Adrenal gland (tissue), 19 donors: ENCODE measurements at places on chromosomes 6 and 20. TPM values are rescaled to one million over a fixed set of nuclear protein-coding genes. Genes with fewer than 3 reads are reported as not detected.

GRCh38 chr6:149445573-149445972, 39.2 kb downstream of the ZC3H12D start:
- no peaks in the 10 kb centered on the region for H3K27me3 ChIP-seq
- no peak for DNase-seq
- no peaks in the 10 kb centered on the region for H3K36me3 ChIP-seq
- peaks cover 15% of the 10 kb centered on the region for H3K4me1 ChIP-seq

DNA sequence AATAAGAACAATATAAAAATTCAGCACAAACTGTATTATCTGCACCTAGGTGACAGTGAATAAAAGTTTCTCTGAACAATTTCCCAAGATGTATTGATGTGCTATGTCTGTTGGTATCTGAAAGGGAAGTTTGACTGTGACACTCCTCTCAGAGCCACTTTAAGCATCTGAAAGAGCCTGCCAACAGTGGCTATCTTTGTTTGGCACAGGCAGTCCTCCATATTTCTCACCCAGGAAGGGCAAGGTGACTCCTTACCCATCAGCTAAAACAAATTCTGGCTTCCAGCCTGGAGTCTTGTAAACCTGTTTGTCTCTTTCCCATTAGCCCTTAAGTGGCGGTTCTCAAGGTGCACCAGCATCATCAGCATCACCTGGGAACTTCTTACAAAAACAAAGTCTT, 122.4 kb upstream of the VGLL2 start:
- DNase-seq, result no peak
- no peaks in the 10 kb centered on the region for H3K4me1 ChIP-seq
- no peak overlapping the region for H3K4me3 ChIP-seq
- H3K27me3 ChIP-seq, result no peaks in the 10 kb centered on the region

DNA sequence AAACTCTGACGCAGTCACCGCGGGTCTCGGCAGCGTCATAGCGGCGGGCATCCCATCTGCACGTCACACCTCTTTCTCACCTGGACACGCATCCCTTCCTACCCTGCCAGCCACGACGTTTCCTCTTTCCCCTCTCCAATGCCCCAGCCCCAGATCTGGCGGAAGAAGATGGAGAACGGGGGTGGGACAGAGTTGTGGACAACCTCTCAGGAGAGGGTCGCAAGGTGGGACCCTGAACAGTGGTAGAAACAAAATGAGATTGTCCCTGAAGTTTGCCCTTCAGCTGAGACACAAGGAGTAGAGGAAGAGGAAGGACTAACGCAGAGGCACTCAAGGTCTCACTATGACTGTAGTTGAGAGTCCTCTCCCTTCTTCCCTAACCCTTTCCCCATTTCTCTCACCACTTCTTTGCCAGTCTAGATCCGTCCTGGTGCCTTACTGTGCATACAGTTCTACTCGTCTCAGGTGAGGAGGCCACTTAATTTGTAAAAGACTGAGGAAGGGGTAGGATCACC, 562 bp downstream of the TRIM39 start:
- H3K27me3 ChIP-seq, result no peaks in the 10 kb centered on the region
- peaks cover 9% of the 10 kb centered on the region for H3K4me1 ChIP-seq
- peak overlapping the region; percentile 87 for H3K4me3 ChIP-seq
- no peaks in the 10 kb centered on the region for H3K36me3 ChIP-seq

DNA sequence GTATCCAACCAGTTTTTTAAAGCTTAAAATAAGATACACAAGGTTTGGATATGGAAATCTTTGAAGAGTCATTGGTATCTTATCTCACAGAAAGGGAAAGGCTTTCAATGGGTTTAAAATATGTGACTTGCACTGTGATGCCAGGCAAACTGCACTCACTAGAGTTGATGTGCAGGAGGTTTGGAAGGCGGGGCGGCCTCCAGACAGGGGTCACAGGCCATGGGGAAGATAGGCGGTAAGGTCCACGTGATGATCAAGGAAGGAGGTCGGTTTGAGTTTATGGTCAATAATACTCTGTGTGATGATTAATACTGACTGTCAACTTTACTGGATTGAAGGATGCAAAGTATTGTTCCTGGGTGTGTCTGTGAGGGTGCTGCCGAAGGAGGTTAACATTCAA, 9.5 kb upstream of the RAMACL start:
- no peak overlapping the region for H3K27ac ChIP-seq
- no peak for DNase-seq
- H3K27me3 ChIP-seq, result no peaks in the 10 kb centered on the region
- H3K4me1 ChIP-seq, result no peaks in the 10 kb centered on the region
- no peaks in the 10 kb centered on the region for H3K36me3 ChIP-seq

DNA sequence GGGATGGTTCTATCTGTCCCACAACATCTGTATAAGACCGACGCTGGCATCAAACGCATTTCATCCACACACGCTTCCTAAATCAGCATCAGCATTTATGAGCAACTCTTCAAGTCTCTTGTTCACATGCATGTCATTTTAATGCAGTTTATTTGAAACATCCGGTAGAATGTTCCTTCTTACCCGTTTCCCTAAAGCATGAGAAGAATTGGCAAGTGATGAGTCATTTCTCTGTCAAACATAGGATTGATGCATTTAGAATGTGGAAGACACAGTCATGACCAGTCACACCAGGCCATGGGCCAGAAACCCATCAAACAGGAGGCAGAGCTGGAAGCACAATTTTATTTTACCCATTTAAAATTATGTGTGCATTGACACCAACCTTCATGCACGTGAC, 122.8 kb downstream of the UST start:
- peak; percentile 35 for DNase-seq
- H3K4me1 ChIP-seq, result no peaks in the 10 kb centered on the region
- H3K36me3 ChIP-seq, result no peaks in the 10 kb centered on the region
- no peaks in the 10 kb centered on the region for H3K27me3 ChIP-seq
- H3K27ac ChIP-seq, result no peak overlapping the region

DNA sequence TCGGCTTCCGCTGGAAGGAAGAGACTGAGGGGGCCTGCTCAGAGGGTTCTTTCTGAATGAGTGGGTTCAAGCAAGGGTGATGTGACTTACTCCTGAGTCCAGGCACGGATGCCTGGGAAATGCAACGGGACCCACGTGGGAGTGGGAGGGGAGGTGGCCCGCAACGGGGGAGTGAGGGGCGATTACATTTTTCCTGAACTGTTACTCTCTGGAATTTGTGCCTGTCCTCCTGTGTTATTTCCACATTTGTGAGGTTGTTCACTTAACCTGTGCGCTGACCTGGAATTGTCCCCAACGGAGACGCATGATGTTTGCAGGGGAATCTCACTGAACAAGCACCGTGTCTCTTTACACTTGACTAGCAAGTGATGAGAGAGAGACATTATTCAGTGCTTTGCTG, 209.4 kb downstream of the CDH4 start:
- H3K27ac ChIP-seq, result no peak overlapping the region
- no peak overlapping the region for H3K4me3 ChIP-seq
- no peaks in the 10 kb centered on the region for H3K36me3 ChIP-seq
- no peak for DNase-seq
- H3K27me3 ChIP-seq, result no peaks in the 10 kb centered on the region

DNA sequence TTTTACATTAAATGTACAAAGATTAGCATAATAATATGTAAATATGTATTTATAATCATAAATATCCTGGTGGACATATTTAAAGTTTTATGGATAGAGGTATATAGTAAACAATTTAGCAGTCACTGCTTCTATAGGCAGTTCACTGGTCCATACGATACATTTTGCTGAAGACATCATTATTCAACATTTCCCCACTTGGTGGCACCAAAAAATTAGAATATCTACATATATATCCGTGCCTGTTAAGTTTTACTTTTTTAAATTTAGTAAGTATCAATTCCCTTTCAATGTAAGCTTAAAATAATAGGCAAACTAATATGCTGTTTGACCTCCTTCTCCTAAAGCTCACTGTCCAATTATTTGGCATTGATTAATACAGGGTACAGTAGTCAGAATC, 64.2 kb downstream of the LMBRD1 start:
- no peak for DNase-seq
- no peaks in the 10 kb centered on the region for H3K36me3 ChIP-seq
- no peak overlapping the region for H3K4me3 ChIP-seq
- no peaks in the 10 kb centered on the region for H3K27me3 ChIP-seq
- H3K27ac ChIP-seq, result no peak overlapping the region

DNA sequence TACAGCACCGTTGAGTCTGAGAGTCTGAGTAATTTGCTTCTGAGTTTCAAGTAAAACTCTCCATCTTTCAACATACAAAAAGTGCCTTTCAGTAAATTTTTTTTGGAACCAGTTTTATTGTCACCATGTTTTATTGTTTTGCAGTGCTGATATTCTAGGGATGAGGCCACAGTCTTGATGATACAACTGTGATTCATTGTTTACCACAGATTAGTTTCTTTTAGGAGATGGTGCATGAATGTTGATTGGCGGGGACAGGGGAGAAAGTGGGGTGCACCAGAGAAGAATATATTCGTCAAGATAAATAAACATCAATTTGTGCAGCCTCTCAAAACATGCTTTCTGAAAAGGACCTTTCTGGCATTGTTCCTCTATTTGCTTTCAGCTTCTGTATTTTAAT, 109.0 kb downstream of the MCHR2 start:
- H3K4me1 ChIP-seq, result no peaks in the 10 kb centered on the region
- no peak overlapping the region for H3K4me3 ChIP-seq
- H3K36me3 ChIP-seq, result no peaks in the 10 kb centered on the region
- no peak for DNase-seq

DNA sequence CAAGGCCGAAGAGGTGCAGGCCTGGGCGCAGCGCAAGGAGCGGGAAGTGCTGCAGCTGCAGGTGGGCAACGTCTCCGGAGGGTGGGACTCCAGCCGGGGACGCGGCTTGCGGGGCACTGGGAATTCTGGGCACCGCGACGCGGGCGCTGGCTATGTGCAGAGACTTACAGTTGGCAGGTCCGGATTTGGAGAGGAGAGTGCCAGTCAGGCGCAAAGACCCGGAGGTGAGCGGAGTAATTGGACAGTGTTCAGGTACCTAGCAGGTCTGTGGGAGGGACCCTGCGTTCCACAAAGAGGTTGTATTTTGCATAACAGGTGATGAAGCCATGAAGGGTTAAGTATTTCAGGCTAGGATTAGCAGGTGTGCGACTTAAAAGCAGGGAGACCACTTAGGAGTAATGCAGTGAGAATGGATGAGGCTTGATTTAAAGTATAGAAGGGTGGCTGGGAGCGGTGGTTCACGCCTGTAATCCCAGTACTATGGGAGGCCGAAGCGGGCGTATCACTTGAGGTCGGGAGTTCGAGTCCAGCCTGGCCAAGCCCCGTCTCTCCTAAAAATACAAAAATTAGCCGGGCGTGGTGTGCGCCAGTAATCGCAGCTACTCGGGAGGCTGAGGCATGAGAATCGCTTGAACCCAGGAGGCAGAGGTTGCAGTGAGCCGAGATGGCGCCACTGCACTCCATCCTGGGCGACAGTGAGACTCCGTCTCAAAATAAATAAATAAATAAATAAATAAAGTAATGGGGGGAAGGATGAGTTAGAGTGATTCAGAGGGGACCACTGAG, 1.0 kb downstream of the MRPS26 start:
- no peaks in the 10 kb centered on the region for H3K27me3 ChIP-seq
- peaks cover 4% of the 10 kb centered on the region for H3K4me1 ChIP-seq
- H3K4me3 ChIP-seq, result peak overlapping the region; percentile 78
- H3K36me3 ChIP-seq, result peaks cover 27% of the 10 kb centered on the region
- peak; percentile 62 for DNase-seq

- no peaks in the 10 kb centered on the region for H3K27me3 ChIP-seq
- H3K4me3 ChIP-seq, result peak overlapping the region; percentile 100
- no peak for DNase-seq
- peak overlapping the region; percentile 82 for H3K27ac ChIP-seq
- H3K36me3 ChIP-seq, result no peaks in the 10 kb centered on the region
These were observed 1.4 kb downstream of the PLAGL2 start for GRCh38 chr20:32205843-32206759.

GRCh38 chr6:167113047-167113754, 9.7 kb upstream of the CCR6 start:
- DNase-seq, result no peak
- H3K27me3 ChIP-seq, result no peaks in the 10 kb centered on the region
- no peak overlapping the region for H3K4me3 ChIP-seq
- no peaks in the 10 kb centered on the region for H3K4me1 ChIP-seq
- no peak overlapping the region for H3K27ac ChIP-seq

ABHD12 gene
- total RNA-seq, result 50.9 TPM

DNMT3B gene
- 0.87 TPM for total RNA-seq

MMS22L gene
- total RNA-seq, result 10.0 TPM

SLC25A27 gene
- 20.0 TPM for total RNA-seq

FHL5 gene
- 14.3 TPM for total RNA-seq

NRSN2 gene
- total RNA-seq, result 45.5 TPM

HMGCLL1 gene
- 1.0 TPM for total RNA-seq

TPBG gene
- 1.2 TPM for total RNA-seq

FILIP1 gene
- total RNA-seq, result 1.5 TPM
